ENCODE measurements at places on chromosomes 3 and 15.

DNA sequence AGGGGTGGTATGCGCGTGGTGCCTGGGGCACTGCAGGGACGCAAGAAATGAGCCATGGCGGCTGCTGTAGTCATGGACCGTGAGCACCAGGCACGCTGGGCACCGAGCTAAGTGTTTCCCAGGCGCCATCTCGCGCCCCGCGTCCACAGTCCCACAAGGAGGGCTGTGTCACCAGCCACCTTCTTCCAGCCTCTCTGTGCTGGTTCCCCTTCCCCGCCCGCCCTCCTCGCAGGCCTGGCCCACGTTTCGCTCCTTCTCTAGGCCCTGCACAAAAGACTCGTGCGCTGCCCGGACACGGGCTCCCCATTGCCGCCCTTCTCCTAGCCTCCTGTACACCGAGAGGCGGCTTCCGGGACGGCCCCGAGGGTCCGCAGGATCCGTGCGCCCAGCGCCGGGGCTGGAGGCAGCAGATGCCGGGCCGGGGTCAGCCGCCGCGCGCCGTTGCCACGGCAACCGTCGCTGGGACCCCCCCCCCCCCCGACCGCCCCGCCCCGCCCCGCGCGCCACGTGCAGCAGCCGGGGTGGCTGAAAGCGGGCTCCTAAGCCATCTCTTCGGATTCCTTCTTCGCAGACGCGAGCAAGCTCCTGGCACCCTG, 113.4 kb downstream of the SRGAP3 start:
- ATAC-seq = peak; percentile 45

DNA sequence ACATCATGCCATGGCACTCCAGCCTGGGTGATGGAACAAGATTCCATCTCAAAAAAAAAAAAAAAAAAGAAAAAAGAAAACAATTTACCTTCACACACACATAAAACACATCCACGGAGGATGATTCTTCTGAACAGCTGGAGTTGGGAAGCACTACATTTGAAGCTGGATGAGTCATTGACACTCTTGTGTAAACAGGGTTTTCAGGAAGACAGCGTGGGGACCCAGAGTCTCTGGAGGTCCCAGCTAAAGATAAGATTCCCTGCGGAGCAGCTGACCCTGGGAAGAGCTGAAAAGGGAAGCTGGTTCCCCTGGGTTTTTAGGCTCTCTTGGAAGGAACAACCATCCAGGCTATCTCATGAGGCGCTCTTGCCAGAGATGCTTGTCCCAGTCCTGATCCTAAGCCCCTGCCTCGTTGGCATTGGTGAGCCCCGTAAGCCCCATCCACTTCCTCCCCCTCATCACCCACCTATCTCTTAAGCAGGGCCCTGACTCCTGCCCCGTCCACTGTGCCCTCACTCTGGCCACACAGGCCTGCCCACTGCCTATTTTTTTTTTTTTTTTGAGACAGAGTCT, 32.0 kb upstream of the FURIN start:
- no peak for ATAC-seq

DNA sequence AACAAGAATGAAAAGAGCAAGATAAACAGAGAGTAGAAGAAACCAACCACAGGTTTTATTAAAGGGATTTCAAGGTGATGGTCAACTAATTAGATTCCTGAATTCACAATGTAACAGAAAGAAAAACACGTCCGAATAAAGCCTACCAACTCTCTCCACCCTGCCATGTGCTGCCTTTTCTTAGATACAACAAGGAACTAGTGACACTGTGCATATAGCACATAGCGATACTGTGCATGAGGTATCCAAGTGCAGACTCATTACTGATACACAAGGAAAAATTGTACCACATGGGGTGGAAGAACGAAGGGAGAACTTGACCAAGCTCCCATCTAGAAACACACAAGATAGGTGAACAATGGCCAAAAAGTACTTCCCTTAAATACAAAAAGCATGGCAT, 154.6 kb downstream of the MAGI1 start:
- no peak for ATAC-seq

- ATAC-seq = no peak
Measured at GRCh38 chr3:59515966-59516365, 466.1 kb upstream of the CFAP20DC start.

All from stimulated activated memory B cell treated with anti-CD40 and anti-IgM and Interleukin-4, amounts not matched to agents 10 μg/mL and 1 μg/mL and 100 μg/mL, for 72 hours (primary cell).